ENCODE measurements at places on chromosomes 16 and 17.

- DNase-seq = no peak
Measured at GRCh38 chr16:54957403-54958166, 26.9 kb downstream of the IRX5 start.

DNA sequence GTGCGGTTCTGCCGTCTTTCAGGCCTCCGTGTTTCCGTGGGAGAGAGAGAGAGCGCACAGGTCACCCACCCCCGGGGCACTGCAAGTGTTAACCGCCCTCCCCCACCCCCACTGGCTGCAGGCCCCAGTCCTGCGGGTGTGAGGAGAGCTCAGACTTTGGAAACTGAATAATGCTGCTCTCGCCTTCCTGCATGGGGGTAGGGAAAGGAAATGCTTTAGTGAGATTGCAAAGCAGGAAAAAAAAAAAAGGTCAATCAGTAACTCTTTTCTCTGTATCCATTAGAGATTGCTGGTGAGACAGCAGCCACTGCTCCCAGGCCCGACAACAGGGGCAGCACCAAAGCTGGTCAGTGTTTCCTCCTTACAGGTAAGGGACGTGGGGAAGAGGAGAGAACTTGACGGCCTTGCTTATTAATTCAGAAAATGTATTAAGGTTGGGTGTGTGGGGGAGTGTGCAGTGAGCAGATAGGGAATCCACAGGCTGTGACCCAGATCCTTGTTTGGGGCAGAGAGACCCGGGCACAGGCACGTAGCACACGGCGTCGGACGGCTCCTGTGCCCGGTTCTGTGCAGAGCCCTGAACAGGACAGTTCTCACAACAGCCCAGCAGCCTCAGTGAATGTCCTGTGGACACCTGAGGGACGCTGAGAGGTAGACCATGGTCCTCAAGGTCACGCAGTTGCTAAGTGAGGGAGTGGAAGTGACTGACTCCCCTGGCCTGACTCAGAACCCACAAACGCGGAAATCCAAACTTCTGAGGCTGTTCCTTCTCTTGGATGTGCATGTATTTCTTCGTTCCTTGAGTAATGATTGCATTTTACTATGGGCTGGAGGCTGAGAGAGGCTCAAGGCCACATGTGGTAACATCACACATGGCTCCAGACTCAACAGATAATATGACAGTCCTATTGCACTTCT lies 156.5 kb downstream of the FOXL1 start:
- DNase-seq = no peak

- DNase-seq = no peak
Measured at GRCh38 chr17:34081269-34081668, 173.8 kb upstream of the CCL2 start.

GRCh38 chr16:80852261-80852872 lies 48.0 kb upstream of the CDYL2 start:
- DNase-seq = peak; percentile 36

DNA sequence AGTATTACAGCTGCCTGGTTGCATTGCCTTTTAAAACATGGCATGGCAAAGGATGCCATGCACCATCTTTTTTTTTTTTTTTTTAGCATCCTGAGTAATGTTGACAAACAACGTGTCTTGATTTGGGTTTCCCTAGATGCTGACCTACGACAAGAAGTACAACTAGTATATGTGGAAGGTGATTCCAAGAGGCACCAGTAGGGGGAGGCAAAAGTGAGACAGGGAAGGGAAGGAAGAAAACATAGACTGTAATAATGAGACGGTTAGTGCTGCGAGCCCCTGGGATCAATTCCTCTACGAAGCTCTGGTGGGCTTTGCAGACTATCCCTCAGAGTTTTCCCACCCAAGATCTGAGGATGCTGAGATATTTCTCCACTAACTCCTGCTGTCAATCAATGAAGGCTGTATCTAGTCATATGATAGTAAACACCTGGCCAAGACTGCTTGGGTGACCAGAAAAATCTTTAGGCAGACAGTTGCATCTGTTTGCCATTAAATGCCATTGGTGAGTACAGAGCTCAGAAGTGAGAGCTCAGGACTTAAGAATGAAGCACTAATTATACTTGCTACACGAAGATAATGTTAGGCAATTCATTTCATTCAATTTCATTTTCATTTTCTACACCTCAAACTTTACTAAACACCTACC lies 458.6 kb upstream of the GOT2 start:
- peak; percentile 3 for DNase-seq

DNA sequence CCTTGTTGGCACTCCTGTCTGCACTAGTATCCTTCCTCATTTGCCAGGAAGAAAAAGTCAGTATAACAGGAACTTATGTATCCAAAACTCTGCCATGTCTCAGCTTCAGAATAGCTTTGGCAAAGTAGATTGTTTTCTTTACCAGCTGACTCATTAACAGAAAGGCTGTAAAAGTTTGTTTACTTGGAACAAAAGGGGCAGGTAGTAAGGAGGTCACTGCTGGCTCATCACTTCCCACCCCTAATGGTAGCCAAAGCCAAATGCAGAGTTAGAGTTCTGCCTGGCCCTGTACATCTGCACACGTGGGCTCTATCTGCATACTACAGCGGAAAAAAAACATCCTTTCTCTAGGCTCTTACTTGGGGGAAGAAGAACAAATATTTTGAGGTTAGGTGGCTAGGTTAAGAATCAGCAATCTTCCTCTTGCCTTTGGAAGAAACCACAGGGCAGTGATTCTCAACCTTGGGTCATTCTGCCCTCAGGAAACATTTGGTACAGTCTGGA lies 90.9 kb upstream of the BCAR1 start:
- DNase-seq = no peak

GRCh38 chr16:71919035-71919434 lies 23.7 kb downstream of the IST1 start:
- DNase-seq = no peak

- DNase-seq = no peak
Measured at GRCh38 chr17:6548034-6548433, 8.3 kb downstream of the PITPNM3 start.

GRCh38 chr17:61331886-61332285 lies 67.8 kb upstream of the TBX2 start:
- no peak for DNase-seq

GRCh38 chr17:45200701-45201100 lies 21.0 kb upstream of the FMNL1 start:
- DNase-seq = no peak

GRCh38 chr17:8337802-8338752 lies 1.6 kb upstream of the ODF4 start:
- no peak for DNase-seq

GRCh38 chr16:86079255-86079885 lies 180.4 kb downstream of the IRF8 start:
- DNase-seq = no peak

GRCh38 chr16:47204736-47205504 lies 61.2 kb upstream of the NETO2 start:
- DNase-seq = no peak

GRCh38 chr17:46974086-46974485 lies 5.0 kb downstream of the RPRML start:
- no peak for DNase-seq

DNA sequence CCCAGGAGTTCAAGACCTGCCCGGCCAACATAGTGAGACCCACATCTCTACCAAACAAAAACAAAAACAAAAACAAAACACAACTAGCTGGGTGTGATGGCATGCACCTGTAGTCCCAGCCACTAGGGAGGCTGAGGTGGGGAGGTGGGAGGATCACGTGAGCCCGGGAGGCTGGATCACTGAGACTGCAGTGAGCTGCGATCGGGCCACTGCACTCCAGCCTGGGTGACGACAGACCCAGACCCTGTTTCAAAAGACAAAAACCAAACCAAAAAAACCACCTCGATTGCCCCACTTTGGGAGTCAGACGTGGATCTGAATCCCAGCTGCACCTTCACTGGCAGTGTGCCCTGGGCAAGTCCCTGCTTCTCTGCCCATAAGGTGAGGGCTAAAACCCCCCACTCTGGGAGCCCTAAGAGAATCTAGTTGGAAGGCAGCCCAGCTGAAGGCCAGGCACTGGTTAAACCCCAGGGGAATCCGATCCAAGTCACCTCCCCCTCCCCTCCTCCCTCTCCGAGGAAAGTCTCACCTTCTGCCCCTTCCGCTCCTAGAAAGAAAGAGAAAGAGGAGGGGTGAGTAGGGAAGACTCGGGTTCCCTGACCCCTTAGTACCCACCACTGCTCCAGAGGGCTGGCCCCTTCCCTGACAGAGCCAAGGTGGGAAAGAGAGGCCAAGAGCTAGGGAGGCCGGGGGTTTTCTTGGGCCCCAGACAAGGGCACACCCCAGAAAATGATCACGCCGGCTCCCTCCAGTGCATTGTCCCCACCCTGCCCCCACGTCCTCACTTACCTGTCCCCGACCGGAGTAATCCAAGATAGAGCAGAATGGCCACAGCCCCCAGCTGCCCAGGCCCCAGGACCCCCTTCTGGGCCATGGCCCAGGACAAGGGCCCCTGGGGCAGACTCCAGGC lies 647 bp downstream of the PRSS8 start:
- DNase-seq = no peak

GRCh38 chr17:7840875-7841274 lies 6.9 kb downstream of the KDM6B start:
- DNase-seq = no peak

GRCh38 chr16:12917653-12918052 lies 16.3 kb downstream of the SHISA9 start:
- DNase-seq = no peak

DNA sequence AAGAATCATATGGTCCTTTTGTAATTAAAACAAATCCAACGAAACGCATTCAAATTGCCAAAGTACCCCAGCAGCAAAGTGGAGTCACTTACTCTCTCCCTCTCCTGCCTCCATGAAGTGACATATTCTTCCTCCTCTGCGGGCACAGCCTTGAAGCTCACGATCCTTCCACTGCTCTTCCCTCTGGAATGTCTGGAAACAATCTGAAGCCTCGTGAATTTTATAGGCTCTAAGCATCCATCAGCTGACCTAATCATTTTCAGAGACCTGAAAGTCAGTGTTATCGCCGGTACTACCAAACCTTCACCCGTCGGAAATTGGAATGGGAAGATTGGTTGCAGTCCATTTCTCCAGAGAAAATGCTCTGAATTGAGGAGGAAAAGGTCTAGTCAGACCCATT lies 134.5 kb upstream of the FOXF1 start:
- no peak for DNase-seq

DNA sequence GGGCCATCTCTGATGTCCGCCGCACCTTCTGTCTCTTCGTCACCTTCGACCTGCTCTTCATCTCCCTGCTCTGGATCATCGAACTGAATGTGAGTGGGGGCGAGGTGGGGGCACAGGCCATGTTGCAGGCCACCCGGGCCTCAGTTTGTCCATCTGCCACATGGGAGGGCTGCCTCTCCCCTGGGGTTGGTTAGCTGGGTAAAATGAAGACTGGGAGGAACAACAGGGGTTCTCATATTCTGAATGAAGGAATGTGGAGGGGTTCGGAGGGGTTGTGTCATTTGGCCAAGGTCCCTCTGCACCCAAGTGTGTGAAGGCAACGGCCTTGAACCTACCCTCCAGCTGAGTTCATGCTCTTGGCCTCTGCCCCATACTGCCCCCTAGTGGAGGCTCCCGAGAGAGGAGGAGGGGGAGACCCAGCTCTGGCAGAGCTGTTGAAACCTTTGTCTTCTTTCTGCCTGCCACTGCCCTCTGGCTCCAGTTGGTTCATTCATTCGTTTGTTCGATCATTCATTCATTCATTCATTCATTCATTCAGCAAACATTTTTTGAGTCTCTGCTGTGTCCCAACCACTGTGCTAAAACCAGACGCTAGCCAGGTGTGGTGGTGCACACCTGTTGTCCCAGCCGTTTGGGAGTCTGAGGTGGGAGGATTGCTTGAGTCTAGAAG lies 11.4 kb upstream of the TCAP start:
- peak; percentile 86 for DNase-seq

DNA sequence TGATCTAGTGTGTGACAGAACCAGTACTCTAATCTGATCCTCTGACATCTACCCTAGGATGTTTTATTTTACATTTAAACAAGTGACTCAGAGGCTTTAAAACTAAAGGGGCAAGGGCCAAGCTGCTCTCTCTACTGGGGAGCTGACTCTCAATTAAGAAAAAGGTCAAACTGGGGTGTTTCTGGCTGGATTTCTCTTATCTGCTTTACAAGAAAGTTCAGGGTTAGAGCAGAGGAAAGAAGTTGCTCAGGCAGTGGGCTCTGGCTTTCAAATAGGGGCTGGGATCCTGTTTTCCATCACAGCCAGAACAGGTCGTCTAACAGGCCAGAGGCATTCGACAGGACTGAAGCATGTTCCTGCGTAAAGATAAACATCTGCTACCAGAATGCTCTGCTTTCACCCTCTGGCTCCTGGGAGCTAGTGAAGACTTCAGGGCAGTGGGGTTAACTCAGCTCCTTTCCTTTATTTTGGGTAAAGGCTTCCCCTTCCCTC lies 8.5 kb downstream of the MMP28 start:
- DNase-seq = no peak

DNA sequence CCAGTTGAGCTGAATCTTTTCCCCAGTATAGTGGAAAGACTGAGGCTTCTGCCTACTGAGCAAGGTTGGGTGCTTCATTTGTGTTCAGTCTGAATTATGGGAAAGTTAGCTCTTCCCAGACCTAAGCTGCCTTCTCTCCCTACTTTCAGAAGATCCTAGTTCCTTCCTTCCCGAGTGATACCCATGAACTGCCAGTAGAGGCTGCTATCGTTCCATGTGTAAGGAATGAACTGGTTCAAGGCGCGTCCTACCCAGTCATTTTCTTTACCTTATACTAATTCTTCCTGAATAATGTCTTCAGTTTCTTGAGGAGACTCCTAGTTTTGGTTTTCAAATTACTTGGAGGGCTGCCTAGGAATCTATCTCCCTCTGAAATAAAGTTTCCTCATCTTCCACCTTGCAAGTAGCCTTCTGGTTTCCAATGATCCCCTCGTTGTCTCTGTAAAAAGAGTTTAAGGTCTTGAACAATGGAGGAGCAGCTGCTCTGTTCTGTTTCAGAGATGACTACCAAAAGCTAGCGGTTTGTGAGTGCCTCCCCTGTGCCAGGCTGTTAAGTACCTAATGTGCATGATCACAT lies 934 bp upstream of the AOC2 start:
- DNase-seq = peak; percentile 80

DNA sequence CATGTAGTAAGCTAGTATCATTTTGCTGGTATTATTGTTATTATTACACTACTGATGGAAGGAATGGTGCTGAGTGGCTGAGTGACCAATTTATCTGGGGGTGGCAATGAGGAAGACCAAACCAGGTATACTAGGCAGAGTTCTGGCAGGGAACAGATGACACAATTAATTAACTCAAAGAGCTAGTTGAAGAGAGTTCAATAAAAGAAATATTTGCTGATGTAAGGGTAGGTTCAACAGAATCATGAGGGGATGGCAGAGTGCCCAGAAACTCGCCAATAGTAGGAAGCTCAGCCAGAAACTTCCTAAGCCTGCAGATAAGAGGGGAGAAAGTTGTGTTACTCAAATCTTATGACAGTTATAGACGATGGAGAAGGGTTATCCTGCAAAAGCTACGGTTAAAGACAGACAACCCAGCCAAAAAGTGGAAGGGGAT lies 352.5 kb downstream of the KCNJ2 start:
- DNase-seq = no peak

Data from HuH-7.5 (cell line).